ENCODE measurements at places on chromosomes 16 and 17. TPM values are rescaled to one million over a fixed set of nuclear protein-coding genes. Genes with fewer than 3 reads are reported as not detected.

Gene KCNG4
- total RNA-seq, result not detected

Gene C16orf92
- total RNA-seq, result not detected

Gene TEDC2
- total RNA-seq, result 87.2 TPM

GRCh38 chr17:41932816-41933389 lies 2.5 kb downstream of the ODAD4 start:
- no peak for DNase-seq

Gene CRISPLD2
- total RNA-seq, result 2.0 TPM

Gene TMEM170A
- total RNA-seq, result 43.7 TPM

DNA sequence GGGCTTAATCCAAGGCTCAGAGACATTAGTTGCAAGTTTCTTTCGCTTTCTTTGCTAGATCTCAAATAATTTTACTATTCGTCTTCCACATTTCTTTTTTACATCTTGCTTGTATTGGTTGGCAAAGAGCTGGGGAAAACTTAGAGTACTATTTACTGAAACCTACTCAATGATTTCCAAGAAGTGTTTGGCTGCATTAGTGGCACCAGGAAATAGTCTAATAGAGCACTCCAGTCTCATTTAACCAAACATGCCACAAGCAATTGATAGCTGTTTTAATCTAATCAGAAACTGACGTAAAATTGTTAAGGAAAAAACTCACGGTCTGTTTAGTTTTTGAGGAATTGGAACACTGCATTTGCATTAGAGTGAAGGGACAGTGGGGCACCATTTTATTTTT lies 29.0 kb downstream of the NUP93 start:
- DNase-seq, result no peak

Gene VWA3A
- total RNA-seq, result 0.24 TPM

- DNase-seq, result no peak
Observed at GRCh38 chr16:27334838-27335237, 21.1 kb downstream of the IL4R start.

DNA sequence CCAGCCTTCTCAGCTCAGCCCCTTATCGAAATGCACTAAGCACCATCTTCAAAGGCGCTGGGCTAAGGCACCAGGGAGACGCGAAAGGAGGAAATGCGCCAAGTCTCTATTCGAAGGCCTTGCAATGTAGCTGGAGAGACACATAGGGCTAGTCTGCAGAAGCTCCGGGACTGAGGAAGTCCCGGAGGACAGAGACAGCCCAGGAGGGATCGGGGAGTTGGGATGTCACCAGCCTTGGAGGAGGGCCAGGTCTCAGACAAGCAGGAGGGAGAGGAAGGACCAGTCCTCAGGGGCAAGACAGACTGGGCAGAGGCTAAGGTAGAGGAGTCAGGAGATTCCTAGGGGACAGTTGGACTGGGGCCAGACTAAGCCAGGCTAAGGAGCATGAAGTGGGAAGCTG lies 8.5 kb downstream of the C17orf100 start:
- no peak for DNase-seq

Gene TPSD1
- not detected for total RNA-seq

DNA sequence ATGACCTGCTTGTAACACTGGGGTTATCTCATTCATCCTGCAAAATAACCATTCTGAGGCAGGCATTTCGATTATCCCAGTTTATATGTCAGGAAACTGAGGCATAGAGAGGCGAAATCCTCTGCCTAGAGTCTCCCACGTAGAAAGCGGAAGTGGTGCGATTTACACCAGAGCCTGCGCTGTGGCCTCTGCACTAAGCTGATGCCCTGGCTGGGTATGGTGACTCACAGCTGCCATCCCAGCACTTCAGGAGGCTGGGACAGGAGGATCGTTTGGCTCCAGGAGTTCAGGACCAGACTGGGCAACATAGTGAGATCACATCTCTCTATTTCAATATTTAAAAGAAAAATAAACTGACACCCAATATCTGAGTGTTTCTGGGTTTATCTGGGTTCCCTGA lies 59.3 kb upstream of the BCO1 start:
- no peak for DNase-seq

DNA sequence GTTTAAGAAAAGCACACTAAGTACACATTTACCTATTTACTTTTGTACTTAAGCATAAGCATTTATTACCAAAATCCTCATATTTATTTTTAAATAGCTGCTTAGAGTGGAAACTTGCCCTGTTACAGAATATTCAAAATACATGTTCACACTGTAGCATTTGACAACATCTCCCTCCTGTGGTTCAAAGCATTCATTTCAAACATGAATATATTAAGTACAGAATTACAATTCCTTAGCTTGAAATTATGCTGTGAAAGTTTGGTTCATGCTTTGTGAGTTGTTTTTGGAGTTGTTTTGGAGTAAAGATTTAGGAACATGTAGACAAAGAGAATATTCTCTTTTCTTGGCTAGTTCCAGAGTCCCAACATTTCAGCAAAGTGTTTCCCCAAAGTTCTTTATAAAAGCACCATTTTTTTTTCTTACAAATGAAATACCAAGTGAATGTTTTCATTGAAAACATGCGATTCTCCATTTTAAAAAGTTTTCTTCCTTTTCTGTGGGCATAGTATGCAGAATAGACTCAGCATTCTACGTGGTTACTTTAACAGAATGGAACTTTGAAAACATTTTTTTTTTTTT lies 33.2 kb downstream of the TUBD1 start:
- DNase-seq, result no peak

GRCh38 chr16:75333721-75334163 lies 82.3 kb upstream of the BCAR1 start:
- DNase-seq, result no peak

DNA sequence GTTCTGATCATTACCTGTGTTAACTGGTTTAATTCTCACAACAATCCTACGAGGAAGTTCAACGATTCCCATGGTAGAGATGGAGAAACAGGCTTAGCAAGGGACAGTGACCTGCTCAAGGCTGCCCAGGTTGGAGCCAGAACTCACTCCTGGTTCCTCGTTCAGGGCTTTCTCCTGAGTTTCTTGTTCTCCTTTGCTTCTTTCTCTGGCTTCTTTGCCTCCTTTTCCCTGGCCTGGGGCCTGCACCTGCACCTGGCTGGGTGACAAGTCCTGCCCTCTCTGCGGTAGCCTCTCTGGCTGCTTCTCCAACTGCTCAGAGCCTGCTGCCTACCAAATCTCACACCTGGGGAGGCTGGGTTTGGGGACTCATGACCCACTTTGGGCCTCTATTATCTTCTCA lies 2.8 kb downstream of the CCL22 start:
- DNase-seq, result no peak

Gene ZDHHC7
- total RNA-seq, result 56.9 TPM
